ENCODE measurements at places on chromosomes 1 and 21.

- no peak for DNase-seq
Observed at GRCh38 chr1:30201015-30201414, 522.4 kb downstream of the MATN1 start.

DNA sequence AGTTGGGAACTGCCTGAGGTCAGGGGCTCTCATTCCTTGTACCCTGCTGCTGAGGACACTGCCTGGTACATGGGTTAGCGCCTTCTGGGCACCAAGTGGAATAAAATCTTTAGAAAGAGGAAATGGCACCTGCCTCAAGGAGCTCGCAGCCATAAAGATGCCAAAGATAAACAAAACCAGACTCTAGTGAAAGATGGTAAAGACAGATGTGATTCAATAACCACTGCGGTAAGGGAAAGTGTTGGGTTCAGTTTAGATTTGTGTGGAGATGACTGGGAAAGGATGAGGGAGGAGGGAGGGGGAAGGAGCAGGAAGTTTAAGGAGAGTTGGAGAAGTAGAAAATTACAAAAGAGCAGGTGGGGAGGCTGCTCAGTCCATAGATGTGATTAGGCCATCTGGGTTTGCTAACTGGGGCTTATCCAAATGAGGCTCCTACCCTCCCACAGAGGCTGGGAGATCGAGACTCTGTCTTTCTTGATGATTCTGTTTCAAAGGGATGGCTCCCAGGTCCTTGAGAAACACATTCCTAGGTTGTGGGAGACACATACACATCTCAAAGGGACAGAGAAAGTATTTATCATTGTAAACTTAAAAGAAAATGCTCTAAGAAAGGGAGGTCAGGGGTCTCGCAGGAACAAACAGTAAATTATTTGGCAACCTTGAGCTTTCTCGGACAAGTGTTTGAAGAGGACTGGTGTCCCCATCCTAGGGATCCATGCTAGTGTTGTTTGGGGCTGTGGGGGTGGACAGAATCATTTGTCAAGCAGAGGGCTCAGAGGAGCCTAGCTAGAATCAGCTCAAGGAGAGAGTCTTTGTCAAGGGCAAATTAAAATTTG, 65.7 kb upstream of the MORC3 start:
- no peak for DNase-seq

DNA sequence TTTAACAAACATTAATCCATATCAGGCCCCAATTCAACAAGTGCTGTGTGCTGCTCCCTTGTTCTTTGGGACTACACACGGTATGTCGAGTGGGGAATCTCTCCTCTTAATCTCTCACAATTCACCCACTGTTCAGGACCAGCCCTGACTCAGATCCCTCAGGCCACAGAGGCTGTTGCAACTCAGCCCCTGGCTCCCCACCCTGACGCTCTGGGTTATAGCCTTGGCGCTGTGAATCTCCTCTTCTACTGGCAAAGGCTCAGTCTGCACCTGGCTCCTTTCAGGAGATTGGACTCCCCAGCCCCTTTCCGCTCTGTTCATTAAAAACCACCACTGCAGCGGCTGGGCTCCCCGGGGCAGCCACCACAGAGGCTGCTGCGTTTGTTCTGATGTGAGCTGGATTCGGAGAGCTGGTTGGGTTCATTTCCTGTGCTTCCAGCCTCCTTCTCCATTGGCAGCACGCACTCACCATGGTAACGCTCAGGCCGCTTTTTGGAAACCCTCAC, 13.0 kb downstream of the CAPN8 start:
- DNase-seq: no peak

GRCh38 chr1:62989497-62989896, 205.6 kb downstream of the ATG4C start:
- no peak for DNase-seq

DNA sequence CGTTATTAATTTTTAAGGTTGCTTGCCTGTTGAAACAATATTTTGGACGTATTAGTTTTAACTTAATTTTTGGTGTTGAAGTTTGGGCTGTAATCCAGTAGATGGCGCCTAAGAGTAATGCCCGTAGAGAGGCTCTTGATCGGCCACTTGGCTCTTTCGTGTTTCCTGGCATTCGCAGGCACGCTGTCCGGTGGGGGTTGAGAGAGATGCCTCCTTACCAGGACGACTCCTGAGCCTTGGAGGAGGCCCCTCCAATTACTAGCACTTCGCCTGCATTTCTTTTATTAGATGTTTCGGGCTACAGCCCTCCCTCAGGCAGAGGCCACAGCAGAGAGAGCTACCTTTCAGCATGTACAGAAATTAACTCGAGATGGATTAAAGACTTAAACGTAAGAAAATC, 12.0 kb downstream of the OR2M4 start:
- no peak for DNase-seq

GRCh38 chr21:25501996-25502665, 105.2 kb downstream of the MRPL39 start:
- no peak for DNase-seq

DNA sequence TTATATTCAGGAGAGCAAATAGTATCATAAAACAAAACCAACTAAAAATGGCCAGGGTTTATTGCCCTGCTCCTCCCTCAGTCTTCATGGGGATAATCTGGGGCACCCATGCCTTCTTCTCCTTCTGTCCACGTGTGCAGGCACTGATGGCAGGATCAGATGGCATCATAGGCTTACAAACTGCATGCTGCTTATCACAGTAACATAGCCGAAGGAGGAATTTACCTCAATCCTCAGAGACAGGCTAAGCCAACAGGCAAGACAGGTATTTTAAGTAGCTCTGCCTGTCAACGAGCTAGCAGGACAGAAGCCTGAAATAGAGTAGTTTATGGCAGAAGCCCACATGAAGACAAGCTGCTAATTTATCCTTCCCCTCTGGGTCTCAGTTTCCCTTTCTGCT, 9.4 kb downstream of the LAMB3 start:
- DNase-seq: no peak

DNA sequence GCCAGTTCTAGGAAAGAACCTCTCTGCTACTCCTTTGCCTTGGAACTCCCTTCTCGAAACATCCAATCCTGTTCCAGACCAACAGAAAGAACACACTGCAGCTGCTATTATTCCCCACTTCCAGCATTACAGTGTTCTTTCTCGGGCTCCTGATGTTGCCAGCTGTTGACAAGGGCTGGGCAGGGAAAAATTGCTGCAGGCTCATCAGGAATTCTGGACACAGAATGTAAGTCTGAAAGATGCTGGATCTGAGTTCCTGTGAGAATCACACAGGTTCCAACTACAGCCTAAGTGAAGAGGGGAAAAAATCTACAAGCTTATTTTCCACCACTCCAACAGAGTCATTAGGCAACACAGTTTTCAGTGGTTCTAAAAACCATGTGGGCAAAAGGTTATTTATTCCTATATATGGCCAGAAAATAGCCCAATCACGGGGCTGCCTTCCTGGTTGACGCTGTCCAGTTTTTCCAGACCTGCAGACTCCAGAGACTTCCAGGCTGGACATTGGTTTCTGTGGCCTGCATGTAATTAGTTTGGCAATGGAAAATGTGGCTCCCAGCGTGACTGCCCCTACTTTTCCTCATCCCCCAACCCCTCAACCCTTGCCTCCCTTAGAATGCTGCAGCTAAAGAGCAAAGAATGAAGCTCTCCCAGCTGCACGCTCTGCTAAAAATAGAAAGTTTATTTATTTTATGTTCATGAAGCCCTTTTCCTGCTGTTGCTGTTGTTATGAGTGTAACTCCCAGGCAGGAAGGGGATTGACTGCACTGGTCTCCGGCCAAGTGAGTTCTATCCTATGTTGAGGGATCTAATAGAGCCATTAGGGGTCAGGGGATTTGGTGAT, 8.3 kb upstream of the KIAA0040 start:
- DNase-seq: no peak

- DNase-seq: no peak
Observed at GRCh38 chr1:152457561-152457960, 43.5 kb upstream of the CRNN start.

GRCh38 chr21:32256873-32257620, 21.8 kb downstream of the MIS18A start:
- DNase-seq: no peak

Measured in activated CD4-positive, CD25-positive, alpha-beta regulatory T cell treated with anti-CD3 and anti-CD28 coated beads, Interleukin-2, amount 50 U/mL, for 16 hours (primary cell).